ENCODE measurements at places on chromosomes 2 and 18. TPM values are rescaled to one million over a fixed set of nuclear protein-coding genes. Genes with fewer than 3 reads are reported as not detected.

- DNase-seq: no peak
Measured at GRCh38 chr18:45542043-45542442, 73.2 kb upstream of the SLC14A2 start.

DNA sequence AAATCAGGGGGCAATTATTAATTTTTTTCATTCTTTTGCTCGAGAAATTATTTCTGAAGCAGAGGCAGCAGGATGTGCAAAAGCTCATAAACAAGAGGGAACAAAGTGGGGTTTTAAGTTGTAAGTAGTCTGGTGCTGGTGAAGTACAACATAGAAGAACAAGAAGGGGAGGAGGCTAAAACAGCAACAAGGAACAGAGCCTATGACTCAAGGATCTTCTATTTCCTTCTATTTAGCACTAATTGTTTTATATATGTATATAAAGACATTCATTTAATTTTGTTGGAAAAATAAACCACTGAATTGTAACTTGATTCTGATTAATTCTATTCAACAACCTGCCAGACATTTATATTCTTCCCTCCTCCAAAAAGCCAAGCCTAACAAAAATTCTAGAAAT is 35.0 kb downstream of the YES1 start:
- no peak for DNase-seq

DNA sequence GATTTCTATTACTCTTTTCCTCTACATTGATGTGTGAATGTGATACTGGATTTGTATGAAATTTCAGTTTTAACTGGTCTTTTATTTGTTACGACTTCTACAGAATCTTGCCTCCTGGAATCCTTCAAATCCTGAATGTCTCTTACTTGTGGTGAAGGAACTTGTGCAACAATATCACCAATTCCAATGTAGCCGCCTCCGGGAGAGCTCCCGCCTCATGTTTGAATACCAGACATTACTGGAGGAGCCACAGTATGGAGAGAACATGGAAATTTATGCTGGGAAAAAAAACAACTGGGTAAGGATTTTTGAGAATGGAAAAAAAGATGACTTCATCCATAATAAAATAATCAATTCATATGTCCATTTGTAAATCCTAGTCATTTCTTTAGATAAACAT is 134.6 kb downstream of the BABAM2 start:
- no peak for DNase-seq

- DNase-seq: no peak
Measured at GRCh38 chr2:191859681-191860080, 12.8 kb upstream of the CAVIN2 start.

DNA sequence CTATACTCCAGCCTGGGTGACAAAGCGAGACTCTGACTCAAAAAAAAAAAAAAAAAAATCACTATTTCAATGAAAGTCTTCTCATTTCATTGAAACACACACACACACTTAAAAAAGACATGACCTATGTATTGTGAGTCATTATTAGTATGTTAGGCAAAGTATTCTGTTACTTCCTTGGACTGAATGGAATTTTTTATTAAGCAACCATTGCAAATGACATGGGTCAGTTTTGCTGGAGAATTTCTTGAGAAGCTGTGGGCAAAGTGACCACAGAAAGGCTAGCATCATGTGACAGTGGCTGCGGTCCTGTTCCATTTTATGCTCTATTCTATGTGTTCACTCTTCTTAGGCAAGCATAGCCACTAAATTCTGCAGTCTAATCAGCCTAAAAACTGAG is 695.7 kb downstream of the TDRD15 start:
- no peak for DNase-seq

DNA sequence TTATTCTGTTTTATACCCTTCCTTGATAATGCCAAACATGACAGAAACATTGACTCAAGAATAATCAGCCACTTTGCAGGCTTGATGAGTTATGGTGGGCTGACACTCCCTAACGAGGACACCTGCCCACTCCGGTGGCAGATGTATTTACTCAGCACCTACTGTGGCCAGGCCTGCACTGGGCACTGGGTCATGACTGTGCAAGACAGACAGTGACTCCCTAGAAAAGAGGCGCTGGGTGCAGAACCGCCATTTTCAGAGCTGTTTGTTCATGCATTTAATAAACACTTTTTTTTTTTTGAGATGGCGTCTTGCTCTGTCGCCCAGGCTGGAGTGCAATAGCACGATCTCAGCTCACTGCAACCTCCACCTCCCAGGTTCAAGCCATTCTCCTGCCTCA is 32.5 kb downstream of the SNED1 start:
- DNase-seq: no peak

TMEM17 gene
- 0.24 TPM for total RNA-seq

VPS54 gene
- total RNA-seq: 12.8 TPM

FNDC4 gene
- 0.38 TPM for total RNA-seq

DTNB gene
- total RNA-seq: 25.1 TPM

EVX2 gene
- not detected for total RNA-seq

All from activated CD4-positive, alpha-beta memory T cell treated with anti-CD3 and anti-CD28 coated beads for 36 hours (primary cell).